Femur (tissue), 1 donor: ENCODE measurements at places on chromosomes 2 and 18.

GRCh38 chr2:217827430-217828201 is 175.2 kb downstream of the TNS1 start:
- DNase-seq, result peak; percentile 69

GRCh38 chr2:211564441-211564840 is 974.2 kb downstream of the ERBB4 start:
- DNase-seq, result no peak

- DNase-seq, result no peak
These were observed 16.5 kb upstream of the KLHL23 start for GRCh38 chr2:169716938-169717690.

DNA sequence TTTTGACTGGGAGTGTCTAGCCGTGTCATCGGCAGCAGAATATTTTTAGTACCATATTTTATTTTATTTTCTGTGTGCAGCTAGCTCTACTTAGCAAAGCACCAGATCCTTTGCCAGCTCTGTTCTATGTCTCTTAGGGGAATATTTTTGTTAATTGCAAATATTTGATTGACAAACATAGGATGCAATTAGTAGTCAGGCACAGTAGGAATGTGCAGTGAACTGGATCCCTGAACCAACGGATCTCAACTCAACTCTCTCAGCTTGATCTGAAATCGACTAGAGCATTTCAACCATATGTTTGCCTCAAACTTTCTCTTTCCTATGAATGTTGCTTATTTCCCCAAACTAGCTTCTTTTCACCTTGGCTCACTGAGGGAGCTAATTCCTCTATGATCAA is 998.0 kb upstream of the FANCL start:
- no peak for DNase-seq

DNA sequence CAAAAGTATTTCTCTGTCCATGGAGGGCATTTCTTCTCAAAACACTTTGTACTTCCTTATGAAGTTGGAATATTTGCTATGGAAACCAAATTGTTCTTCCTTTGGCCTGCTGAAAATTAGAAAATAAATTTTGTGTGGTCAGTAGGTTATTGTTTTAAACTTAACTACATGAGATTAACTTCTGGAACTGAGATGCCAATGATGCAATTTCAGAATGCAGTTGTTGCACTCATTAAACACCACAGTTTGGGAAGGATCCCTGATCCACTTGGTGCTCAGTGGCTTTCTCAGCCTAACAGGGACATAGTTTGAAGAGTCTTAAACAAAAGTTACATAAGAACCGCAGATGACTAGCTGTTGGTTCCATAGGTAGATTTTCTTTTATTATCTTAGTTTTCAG is 23.3 kb upstream of the IL1R1 start:
- no peak for DNase-seq

- DNase-seq, result no peak
These were observed 134.7 kb downstream of the PXDN start for GRCh38 chr2:1609485-1610095.

DNA sequence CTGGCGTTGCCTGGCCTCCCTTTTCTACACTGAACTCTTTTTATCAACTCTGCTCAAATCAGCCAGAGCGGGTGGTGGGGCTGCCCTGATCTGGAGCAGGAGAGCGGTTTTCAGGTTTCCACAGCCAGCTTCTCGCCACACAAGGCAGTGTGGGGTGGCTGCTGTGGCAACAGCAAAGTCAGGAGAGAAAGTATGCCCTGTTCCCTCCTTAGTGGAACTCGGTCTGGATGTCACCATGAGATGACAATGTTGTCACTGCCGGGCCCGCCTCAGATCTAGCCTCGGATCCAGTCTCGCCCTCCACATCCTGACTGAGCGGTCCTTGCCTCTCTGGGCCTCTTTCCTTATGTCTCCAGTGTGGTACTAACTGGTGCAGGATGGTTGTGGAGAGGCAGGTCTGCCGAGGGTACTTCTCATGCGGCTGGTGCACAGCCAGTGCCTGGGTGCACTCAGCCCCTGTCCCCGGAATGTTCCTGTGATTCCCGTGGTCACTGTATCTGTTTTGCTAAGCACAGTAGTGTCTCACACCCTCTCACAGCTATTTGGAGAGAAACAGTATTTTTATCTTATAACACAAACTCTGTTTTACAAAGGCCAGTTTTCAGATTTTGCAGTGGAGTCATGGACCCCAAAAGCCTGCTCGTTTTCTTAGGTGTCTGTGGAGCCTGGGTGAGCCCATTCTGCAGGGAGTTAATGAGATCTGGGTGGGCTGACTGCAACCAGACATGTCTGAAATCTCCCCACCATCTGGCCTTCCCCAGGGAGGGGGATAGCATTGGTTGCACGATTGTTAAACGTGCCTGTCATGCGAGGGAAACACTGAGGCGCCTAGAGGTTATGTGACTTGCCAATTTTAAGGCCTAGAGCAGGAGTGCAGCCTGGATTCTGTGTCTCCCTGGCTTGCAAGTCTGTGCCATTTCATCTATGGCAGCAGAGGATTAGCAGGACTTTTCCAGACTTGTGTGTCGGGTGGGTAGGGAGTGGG is 261.1 kb upstream of the AGAP1 start:
- DNase-seq, result no peak

DNA sequence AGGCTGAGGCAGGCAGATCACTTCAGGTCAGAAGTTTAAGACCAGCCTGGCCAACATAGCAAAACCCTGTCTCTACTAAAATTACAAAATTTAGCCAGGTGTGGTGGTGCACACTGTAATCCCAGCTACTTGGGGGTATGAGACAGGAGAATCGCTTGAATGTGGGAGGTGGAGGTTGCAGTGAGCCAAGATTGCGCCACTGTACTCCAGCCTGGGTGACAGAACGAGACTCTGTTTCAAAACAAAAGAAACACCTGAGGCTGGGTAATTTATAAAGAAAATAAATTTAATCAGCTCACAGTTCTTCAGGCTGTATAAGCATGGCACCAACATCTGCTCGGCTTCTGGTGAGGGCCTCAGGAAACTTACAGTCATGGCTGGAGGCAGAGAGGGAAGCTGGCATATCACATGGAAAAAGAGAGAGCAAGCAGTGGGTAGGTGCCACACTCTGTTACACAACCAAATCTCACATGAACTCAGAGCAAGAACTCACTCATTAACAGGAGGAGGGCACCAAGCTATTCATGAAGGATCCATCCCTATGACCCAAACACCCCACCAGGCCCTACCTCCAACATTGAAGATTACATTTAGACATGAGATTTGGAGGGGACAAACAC is 244.1 kb upstream of the RBBP8 start:
- no peak for DNase-seq

DNA sequence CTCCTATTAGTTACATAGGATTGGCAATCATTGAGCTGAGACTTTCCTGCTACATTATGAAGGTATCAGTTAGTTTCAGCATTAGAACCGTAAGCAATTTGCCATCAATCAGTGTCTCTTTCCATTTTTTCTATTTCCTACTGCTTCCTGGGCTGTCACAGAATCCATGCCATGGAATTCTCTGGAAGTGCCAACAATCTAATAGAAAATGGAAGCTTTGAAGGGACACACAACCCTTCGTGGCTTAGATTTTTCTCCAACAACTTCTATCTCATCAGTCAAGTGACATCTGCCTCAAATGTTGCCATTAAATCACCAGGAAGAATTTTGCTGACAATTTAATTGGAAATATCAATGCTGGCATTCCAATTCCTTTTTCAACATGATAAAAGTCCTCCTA is 183.5 kb upstream of the PARD3B start:
- no peak for DNase-seq

- no peak for DNase-seq
These were observed 8.7 kb upstream of the BIN1 start for GRCh38 chr2:127115471-127116199.

DNA sequence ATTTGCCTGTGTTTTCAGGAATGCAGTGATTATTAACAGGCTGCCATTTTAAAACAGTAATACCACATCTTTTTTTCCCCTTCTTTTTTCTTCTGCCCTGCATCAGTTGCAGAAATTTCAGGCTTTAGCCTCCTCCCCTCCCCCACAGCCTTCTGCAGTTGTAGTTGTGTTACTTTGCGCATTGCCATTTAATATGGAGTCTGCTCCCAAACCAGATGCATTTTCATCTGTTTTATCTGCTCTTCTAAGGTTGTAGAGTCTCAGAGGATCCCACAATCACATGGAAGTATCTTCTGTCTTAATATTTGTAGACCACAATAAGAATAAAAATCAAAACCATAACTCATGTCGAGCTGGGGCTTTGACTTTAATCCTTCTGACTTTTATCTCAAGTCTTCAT is 3.8 kb downstream of the ASXL3 start:
- DNase-seq, result no peak

- DNase-seq, result peak; percentile 90
These were observed 993 bp downstream of the RBMS1 start for GRCh38 chr2:160492401-160493226.

DNA sequence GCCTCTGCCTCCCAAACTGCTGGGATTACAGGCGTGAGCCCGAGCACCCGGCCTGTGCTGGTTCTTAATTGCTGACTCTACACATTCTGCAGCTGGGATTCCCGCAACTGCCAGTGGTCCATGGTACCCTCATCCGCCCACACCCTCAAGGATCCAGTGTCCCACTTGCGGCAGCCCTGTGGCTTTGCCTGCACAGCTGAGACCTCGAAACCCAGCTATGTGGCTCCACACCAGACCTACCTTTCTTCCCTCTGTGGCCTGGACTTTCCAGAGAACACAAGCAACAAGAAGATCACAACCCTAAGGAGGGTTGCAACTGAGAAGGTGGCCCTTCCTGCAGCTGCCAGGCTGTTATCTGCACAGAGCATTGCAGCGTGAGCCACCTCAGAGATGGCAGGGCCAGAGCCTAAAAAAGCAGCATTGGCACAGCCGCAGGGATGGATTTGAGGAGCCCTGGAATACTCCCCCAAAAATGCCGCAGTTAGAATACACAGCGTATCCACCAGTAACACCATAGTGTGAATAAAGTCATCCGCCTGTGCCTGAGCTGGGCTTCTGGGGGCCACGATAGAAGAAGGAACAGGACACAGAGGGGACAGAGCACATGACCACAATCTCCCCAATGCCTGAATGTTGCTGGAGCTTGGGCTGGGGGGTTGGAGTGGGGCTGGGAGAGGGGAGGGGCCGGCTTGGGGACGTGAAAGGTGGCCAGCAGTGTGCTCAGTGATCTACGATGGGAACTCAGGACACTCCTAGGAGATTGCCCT is 1.9 kb downstream of the GPR55 start:
- no peak for DNase-seq

DNA sequence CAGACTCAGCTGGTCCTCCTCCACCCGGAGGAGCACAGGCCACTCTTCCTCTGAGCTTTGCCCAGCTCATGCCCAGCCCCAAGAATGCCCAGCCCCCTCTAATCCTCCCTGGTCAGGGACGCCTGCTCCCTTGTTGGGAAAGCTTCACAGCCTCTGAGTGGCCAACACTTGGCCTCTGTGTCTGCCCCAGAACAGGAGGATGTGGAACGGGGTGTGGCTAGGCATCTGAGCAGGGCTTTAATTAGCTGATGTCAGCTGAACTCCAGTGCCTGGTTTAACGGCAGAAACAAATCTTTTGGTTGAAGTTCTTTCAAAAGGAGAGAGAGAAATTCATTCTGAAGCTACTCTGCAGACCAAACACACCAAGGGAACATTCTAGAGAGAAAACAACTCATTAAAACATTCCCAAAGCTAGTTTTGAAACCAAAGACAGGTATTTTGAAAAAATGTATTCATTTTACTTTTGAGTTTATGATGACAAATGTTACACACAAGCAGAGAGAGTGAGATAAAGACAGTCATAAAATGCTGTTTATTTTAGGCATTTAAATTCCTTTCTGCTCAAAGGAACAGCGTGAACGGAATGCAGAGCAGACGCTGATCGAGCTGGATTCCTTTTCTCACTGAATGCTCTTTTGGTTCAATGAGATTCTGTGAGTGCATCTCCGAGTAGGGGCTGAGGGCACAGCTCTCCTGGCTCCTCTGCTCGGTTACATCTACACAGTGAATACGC is 63.8 kb downstream of the RTP5 start:
- no peak for DNase-seq

DNA sequence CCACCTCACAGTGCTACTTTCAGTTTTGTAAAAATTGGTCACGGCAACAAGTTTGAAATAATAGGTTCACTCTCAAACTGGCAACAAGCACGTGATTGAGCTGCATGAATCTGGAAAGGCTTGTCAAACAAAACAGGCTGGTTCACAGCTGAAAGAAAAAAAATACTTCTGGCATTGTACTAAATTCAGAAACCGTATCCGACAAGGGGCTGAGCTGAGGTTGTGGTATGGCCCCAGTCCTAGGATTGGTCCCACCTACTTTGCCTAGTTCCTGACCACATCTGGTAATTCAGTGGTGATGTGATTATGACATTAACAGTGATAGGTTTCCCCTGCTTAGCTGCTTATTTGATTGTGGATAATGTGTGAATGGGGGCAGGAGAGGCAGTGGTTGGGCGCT is 326.5 kb upstream of the THUMPD2 start:
- DNase-seq, result peak; percentile 35

GRCh38 chr2:149692961-149693396 is 105.4 kb upstream of the MMADHC start:
- no peak for DNase-seq
